ENCODE measurements at places on chromosomes 5 and 9.

- DNase-seq = no peak
These were observed 56.9 kb upstream of the COL15A1 start for GRCh38 chr9:98886691-98887229.

DNA sequence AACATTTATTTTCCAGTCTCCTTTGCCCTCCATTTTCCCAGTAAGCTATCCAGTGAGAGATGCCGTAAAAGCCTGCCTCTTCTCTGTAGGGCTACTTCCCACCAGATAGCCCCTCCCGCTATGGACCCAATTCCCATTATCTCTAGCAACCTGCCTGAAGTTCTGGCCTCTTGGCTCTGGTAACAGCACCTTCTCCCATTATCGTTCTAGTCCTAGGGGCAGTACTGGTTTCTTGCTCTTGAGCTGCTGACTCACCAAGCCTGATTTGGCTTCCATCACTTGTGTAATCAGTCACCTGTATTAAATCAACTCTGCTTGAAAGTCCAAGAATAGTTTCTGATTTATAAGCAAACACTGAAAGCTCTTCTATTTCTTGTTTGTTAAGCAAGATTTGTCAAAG is 42.8 kb upstream of the PARP8 start:
- DNase-seq = no peak

DNA sequence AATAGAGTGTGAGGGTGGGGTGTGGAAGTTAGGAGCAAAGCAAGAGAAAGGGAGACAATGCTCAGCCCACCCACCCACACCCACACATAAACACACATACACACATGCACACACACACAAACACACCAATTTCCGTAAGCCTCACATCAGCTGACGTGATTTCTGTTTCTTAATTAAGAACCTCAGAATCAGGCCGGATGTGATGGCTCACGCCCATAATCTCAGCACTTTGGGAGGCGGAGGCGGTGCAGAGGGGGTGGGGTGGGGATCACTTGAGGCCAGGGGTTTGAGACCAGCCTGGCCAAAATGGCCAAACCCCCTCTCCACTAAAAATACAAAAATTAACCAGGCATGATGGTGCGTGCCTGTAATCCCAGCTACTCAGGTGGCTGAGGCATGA is 26.4 kb upstream of the PIK3R1 start:
- DNase-seq = no peak

DNA sequence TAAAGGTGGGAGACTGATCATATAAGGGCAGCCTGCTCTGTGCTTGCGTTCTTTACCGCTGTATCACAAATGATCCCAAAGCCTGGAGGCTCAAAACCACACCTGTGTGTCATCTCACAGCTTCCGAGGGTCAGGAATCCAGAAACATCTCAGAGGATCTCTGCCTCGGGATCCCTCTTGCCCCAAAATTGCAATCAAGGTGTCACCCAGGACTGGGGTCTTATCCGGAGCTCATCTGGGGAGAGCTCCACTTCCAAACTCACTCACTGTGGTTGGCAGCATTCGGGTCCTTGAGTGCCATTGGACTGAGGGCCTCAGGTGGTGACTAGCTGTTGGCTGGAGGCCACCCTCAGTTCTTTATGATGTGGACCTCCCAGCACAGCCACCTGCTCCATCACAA is 26.7 kb upstream of the FCN2 start:
- DNase-seq = no peak

DNA sequence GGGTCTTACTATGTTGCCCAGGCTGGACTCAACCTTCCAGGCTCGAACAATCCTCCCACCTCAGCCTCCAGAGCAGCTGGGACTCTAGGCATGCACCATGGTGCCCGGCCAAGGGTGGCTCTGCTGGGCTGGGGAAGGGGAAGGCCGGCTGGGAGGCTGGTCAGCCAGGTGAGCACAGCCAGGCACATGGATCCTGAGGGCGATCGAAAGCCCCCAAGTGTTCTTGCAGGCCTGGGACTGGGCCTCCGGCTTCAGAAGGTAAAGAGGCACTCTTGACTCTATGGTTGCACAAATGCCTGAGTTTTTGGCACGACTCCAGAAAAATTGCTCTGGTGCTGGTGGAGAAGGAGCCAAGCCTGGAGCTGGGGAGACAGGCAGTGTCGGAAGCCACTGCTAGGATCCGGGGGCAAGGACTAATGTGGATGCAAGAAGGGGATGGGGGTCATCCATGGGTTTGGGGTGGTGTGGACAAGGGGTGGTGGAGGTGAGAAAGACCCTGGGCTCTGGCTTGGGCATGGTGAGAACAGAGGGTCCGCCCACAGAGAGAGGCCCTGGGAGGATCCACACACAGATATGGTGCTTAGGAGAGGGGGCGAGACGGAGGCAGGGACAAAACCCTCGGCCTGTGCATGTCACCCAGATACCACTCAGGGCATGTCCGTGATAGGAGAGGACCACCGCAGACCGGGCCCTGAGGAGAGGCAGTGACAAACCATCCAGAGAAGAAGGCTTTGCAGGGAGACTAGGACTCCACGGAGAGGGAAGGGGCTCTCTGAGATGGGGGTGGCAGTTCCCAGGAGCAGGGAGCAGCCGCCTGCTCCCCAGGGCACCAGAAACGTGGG is 51.1 kb upstream of the COL5A1 start:
- no peak for DNase-seq

- DNase-seq = no peak
These were observed 347.3 kb downstream of the ENC1 start for GRCh38 chr5:74293182-74293581.

DNA sequence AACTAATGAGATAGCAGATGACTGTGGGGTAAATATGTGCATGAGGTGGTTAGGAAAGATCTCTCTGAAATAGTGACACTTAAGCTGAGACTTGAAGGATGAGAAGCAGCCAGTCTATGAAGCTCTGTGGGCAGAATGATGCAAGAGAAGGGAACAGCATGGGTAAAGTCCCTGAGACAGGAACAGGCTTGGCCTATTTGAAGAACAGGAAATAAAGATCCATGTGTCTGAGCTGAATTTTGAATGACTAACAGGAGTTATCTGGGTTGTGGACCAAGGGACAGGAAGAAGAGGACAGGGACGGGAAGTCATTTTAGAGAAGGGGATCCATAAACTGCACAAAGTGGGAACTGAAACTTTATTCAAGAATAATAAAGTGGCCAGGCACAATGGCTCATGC is 25.6 kb upstream of the HMGCS1 start:
- DNase-seq = no peak

DNA sequence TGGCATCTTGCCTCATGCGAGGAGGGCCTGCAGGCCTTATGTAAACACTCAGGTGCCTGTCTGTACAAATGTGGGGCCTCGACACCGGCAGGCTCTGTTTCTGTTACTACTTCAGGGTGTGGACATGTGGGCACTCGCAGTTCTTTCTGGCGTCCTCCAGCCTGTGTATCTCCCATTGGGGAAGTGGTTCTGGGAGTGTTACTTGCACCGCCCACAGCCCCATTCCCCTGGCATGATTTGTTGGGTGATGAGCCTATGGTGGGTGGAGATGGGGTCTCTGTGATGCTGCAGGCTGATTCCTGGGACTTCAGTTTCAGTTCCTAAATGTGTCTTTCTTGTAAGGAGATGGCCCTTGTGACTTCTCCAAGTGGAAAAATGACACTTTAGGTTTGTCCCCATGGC is 82.1 kb upstream of the PITX1 start:
- DNase-seq = no peak

- no peak for DNase-seq
These were observed 13.4 kb downstream of the IRF1 start for GRCh38 chr5:132476876-132477781.

- no peak for DNase-seq
These were observed 22.5 kb upstream of the POMT1 start for GRCh38 chr9:131480258-131480657.

DNA sequence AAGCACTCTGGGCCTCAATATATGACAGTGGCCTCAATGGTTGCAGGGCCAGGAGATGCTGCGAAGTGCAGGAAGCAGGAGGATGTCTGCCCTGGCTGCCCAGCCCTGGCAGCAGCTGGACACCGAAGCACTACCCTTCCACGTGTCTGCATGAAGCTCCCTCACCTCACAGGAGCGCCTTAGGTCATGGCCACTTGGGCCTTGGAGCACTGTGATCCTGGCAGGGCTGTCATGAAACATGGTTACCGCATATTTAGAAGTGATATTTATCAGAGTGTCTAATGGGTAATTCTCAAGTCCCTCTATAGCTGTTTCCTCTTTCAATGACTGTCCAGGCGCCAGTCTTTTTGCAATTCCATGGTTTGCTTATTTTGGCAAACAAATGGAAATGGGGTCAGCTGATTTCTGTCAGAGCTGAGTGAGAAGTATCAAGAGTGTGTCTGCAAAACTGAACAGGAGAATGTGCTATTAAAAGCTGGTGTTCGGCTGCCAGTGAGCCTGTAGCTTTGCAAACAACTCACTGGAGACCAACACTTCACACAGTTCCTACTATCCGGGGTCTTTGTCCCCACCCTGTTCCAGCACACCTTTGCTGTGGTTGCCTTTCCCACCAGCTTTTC is 285.9 kb downstream of the KIF4B start:
- DNase-seq = no peak

DNA sequence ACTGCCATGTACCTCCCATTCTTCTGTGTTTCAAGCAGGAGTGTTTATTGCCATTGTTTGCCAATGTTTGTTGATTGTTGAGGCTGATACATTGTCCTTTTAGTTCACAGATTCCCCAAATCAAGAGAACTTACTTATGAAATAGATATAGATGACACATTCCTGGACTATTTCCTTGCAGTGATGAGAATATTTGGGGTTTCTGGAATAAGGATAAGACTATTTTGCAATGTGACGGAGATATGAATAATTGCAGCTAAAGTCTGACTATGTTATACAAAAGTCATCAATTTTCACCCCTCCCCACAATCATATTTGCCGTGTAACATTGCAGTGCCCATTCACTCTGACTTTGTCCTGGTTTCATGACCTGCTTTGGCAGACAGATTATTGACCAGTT is 460.8 kb downstream of the CDH10 start:
- DNase-seq = no peak

DNA sequence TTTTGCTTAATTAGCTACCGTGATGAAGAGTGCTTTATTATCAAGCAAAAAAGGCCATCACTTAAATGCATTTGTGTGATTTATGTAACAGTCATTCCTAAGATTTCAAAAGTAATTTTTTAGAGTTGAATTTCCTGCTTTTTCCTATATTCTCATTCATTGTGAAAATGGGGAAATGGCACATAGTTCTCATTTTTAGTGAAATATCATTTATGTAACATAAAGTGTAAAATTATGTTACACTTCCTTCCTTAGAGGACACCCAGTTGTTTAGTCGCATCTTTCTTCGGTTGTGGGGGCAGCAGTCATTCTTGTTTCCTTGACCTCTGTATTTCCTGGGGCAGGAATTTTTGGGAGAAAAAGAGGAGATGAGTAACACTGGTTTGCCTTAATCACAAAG is 142.8 kb downstream of the MAST4 start:
- no peak for DNase-seq

- DNase-seq = no peak
These were observed 146.5 kb downstream of the AOPEP start for GRCh38 chr9:94872891-94873511.

DNA sequence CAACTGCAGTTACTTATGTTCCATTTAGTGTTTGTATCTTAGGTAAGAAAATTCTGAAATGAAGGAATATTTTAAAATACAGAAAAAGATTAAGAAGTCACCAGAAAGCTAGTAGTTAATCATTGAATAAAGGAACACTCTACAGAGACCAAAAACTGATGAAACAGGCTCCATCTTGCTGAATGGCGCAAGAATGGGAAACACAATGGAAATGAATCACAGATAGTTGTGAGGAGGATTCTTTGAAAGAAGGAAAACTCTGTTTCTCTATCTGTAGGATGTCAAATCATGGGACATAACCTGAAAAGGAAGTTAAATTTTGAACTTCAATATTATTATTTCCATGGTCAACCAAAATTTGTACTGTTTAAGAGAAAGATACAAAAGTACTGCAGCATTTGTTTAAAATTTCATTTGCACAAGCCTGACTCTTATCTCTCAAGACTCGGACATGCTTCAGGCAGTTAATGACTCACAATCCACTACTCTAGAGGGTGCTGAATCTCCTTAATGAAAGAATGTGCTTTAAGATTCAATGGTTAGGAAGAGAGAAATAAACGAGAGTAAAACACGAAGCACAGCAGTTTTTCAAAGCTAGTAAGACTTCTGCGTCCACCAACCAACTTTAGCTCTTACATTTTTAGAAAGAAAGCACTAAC is 1064.4 kb upstream of the DMAC1 start:
- no peak for DNase-seq

GRCh38 chr5:36897616-36898015 is 21.0 kb downstream of the NIPBL start:
- DNase-seq = no peak

- no peak for DNase-seq
These were observed 112.5 kb downstream of the SLC25A46 start for GRCh38 chr5:110851357-110851756.

GRCh38 chr5:50564079-50564478 is 102.4 kb upstream of the PARP8 start:
- DNase-seq = peak; percentile 45

- DNase-seq = no peak
These were observed 227.9 kb upstream of the KLF9 start for GRCh38 chr9:70642341-70642740.

GRCh38 chr5:170571875-170572852 is 68.3 kb downstream of the KCNIP1 start:
- DNase-seq = peak; percentile 25

- no peak for DNase-seq
These were observed 254.8 kb upstream of the IRX4 start for GRCh38 chr5:2137444-2138050.

DNA sequence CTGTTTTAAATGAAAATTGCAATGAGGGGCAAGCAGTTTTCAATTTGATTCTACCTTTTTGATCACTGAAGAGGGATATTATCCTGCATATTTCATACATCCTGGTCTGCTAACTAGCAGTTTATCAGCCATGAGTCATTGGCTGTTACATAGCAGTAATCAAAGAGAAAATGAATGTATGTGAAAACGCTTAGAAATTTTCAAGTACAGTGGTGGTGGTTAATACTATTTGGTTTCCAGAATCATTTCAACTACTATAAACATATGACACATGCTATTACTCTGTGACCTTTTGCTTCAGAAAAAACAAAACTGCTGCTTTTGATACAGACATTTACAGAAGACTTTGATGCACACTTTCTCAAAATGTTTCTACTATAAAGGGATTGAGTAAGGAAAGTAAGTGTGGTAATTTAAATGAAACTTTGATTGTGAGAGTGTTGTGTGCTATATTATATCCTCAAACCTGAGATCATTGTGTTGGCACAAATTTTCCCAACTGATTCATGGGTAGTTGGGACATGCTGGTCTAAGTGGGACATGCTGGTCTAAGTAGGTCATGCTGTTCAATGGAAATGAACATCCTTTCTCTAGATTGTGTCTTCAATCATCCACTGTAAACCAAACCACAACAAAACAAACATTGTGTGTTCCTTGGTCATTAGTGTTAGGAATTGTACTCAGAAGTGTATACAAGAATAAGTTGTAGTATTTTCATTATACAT is 5.1 kb downstream of the RNF14 start:
- DNase-seq = no peak

All from GM12878 (cell line).